Myocyte (in vitro differentiated cells): ENCODE measurements at places on chromosomes 7 and 10. TPM values are rescaled to one million over a fixed set of nuclear protein-coding genes. Genes with fewer than 3 reads are reported as not detected.

Gene CDC14C
- not detected in 2 replicates for total RNA-seq

Gene FAM131B
- total RNA-seq: 1.1 and 1.5 TPM in 2 replicates

GRCh38 chr10:114714281-114714741, 56.2 kb upstream of the ABLIM1 start:
- peak; percentile 40 for DNase-seq

DNA sequence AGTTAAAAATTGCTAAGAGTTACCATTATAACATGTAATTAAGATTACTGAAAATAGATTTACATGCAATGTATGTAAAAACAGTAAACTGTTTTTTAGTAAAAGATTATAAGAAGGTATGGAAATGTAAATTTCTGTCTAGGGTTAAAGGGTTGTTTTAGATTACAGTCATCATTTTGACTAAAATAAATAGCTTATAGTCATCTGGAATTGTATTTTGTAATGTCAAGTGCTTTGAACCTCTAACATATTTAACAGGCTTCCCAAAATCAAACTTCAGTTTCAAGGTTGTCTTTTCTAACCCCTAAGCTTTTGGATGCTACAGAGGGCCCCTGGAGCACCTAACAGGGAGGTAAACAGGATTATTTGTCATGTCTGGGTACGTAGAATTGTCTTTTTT, 35.0 kb upstream of the ZNF746 start:
- DNase-seq: no peak
